ENCODE measurements at places on chromosomes 11 and 22.

GRCh38 chr11:88744140-88744539 is 321.6 kb downstream of the GRM5 start:
- no peak for DNase-seq

DNA sequence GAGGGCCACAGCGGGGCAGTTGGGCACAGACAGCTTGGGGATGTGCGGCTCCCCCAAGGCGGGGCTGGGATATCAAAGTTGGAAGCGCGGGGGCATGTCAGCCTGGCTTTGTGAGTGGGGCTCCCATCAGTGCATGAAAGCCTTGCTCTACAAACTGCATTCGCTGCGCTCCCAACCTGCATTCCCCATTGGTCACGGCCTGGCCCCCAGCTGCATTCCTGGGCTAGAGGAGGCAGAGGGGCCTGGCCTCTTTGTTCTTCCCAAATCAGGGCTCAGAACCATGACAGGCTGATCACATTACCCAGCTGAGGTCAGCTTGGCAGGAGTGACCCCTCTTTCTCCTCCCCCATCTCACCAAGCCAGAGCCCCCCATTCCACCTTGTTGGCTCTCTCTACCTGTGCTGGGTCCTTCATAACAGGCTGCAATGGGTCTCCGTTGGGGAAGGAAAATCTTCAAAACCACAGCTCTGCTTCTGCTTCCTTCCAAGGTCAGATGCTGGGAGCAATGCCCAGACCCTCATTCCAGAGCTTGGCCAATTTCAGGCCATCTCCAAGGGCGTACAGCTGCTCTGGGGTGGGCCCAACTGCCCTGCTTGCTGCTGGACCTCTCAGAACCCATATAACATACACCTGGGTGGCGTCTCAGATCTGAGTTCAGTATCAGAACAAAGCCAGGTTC is 38.7 kb upstream of the CDON start:
- DNase-seq = no peak

- no peak for DNase-seq
Measured at GRCh38 chr11:100978442-100978841, 151.2 kb downstream of the PGR start.

DNA sequence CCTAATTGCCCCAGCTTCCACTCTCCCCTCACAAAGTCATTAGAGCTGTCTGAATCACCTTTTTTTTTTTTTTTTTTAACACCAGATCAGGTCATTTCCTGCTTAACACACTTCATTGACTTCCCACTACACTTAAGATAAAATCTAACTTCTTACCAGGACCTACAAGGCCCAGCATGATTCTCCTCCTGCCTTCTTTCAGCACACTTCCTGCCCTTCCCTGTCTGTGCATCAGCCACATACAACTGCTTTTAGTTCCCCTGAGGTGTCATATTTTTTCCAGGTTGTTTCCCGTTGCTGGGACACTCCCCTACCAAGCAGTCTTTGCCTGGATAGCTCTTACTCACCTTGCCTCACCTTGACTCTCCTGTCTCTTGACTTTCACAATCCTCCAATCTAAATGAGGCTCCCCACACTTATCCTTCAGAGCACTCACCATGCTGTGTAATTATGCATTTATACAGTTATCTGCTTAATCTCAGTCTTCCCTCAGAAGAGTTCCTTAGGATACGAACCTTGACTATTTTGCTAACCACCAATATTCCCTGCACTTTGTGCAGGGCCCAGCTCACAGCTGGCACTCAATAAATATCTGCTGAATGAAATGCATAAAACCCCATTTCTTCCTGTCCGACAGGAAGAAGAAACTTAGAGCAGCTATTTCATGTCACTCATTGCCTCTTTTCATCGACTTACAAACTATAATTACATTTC is 96.6 kb upstream of the AKIP1 start:
- DNase-seq = no peak

DNA sequence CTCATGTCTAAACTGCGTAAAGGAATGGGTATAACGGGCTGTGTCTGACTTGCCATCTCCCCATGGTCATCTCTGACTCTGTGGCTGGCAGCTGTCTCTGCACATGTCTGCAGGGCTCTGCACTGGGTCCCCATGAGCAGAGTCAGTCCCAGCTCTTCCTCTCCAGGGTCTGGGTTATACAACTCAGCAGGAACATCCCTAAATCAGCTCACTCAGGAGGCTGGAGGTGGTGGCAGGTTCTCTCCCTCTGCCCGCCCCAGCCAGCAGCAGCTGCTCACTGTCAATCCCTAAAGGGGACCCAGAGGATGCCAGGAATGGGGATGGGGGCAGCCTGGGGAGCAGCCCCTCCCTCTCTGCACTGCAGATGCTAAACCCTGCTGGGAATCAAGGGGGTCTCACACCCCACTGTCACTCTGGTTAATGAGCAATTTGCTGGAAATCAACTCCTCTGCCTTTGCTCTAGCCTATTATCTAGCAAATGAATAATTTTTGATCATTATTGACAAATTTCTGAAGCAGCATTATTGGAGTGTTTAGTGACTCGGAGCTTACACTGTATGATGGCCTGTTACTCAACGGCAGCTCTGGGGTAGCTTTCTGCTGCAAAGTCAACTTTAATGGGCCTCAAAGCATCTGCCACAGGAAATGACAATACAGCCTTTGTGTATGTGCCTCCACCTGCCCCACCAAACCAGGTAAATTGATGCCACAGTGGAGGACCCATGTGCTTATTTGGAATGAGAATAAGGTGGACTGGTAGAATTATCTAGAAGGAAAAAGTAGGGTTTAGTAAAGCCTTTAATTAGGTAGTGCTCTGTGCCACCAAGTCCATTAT is 55.7 kb upstream of the SHANK2 start:
- DNase-seq = no peak

GRCh38 chr11:95451682-95452081 is 220.7 kb upstream of the SESN3 start:
- no peak for DNase-seq

DNA sequence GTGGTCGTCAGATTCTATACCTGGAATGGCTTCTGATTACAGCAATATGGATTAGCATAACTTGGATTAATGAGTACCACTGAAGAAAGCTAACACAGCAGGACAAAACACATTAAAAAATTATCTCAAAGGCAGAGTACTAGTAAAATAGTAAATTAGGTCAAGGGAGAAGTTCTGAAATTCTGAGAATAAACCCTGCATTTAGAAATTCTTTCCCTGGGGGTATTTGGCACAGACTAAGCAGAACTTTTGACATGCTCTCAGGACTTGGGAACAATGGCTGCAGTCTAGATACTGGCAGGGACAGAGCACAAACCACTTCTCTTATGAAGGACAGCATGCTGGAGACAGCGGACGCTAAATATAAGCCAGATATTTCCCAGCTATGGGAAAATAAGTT is 85.6 kb upstream of the GRIA4 start:
- no peak for DNase-seq

- no peak for DNase-seq
Measured at GRCh38 chr11:120340529-120340928, 4.3 kb downstream of the ARHGEF12 start.

DNA sequence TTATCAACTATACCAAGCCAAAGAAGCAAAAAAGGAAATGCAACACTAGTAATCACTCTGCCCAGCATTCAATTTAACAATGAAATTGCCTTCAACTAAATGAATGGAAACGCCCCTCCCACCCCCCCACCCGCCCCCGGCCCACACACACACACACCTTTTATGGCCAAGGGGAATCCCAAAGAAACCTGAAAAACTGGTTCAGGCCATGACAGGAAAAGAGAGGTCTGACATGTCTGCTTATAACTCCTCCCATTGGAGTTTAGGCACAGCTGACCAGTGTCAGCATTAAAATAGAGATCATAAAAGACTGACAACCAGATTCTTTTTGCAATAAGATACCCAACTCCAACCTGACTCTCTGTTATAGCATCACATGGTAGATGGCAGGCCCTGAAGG is 42.6 kb downstream of the ACER3 start:
- DNase-seq = no peak

GRCh38 chr11:47587039-47587716 is 700 bp downstream of the FAM180B start:
- DNase-seq = no peak

GRCh38 chr11:96051820-96052219 is 127.9 kb upstream of the MTMR2 start:
- DNase-seq = no peak

GRCh38 chr11:3817181-3817800 is 8.9 kb downstream of the PGAP2 start:
- no peak for DNase-seq
